ENCODE measurements at places on chromosomes 4 and X.

GRCh38 chr4:186516287-186516686, 39.1 kb downstream of the MTNR1A start:
- no peak for DNase-seq

DNA sequence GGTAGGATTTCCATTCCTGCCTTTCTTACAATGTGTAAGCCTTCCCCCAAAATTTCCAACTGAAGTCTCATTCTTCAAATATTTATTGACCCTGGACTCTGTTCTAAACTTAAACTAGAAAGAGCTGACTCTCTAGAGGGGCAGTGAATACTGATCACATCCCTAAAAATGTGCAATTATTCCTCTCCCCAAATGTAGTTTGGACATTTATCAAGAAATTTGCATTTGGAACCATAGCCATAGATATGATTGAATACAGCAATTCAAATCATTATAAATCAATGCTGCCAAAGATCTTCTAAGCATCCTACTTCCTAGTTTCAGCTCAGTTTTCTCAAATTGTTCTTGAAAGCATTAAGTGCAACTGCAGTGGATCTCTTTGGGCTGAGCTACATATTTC, 525.7 kb downstream of the RAB28 start:
- DNase-seq = no peak

DNA sequence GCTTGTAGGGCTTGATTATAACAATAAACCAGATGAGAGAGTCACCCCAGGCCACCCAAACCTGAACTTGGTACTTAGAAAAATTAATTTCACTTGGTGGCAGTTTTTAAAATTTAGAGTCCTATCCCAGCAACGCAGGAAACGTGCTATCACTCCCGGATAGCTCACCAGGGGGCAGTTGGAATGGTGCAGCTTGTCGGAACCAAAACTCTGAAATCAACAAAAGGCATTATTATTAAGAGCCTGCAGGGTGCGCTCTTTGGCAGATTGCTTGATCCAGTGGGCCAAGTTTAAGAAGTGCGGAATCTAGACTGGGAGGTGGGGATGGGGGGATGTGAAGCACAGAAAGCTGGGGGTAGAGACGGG, 2.4 kb downstream of the FRAS1 start:
- DNase-seq = no peak

GRCh38 chrX:44011506-44011905, 38.3 kb upstream of the NDP start:
- DNase-seq = no peak

DNA sequence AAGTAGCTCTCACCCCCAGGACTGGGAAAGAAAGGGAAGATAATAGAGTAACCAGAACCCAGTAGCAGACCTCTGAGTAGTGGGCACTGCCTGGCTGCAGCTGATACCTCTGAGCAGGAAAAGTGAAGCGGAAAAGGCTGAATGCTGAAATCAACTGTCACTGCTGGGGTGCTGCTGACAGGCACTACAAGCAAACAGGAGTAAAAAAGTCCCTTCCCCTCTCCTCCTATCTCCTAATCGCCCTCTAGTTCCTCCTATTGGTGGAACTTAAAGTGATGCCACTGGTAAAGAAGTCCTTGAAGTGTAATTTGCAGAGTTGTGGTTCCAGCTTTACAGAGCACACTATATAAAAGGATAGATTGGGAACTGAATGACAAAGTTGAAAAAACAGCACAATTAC, 32.8 kb upstream of the GLRB start:
- DNase-seq = no peak

GRCh38 chr4:115711575-115711974, 598.2 kb upstream of the NDST4 start:
- no peak for DNase-seq

- DNase-seq = no peak
Observed at GRCh38 chrX:46814966-46815365, 21.9 kb upstream of the RP2 start.

GRCh38 chrX:52574416-52575275, 57.8 kb upstream of the XAGE1B start:
- peak; percentile 54 for DNase-seq

DNA sequence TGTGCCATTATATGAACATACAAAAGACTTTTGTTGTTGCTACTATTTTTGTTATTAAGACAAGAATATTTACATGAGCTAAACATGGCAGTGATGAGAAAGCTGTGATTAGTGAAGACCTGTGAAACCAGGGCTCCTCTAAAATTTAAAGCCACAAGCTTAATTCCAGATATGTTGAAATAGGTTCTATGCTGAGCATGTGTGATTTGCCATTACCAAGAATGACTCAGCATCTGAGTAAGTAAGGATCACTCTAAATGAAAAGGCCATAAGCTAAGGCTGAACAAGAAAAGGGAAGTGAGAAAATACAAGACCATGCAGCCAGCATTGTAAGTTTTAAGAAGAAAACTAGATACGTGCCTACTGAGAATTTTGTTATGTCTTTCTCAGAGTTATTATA, 75.9 kb upstream of the CAMK2D start:
- DNase-seq = no peak

- DNase-seq = no peak
Observed at GRCh38 chrX:82711457-82711856, 796.6 kb upstream of the POU3F4 start.

- DNase-seq = no peak
Observed at GRCh38 chr4:3677748-3678070, 88.5 kb upstream of the ADRA2C start.
